ENCODE measurements at places on chromosomes 2 and 18. TPM values are rescaled to one million over a fixed set of nuclear protein-coding genes. Genes with fewer than 3 reads are reported as not detected.

DNA sequence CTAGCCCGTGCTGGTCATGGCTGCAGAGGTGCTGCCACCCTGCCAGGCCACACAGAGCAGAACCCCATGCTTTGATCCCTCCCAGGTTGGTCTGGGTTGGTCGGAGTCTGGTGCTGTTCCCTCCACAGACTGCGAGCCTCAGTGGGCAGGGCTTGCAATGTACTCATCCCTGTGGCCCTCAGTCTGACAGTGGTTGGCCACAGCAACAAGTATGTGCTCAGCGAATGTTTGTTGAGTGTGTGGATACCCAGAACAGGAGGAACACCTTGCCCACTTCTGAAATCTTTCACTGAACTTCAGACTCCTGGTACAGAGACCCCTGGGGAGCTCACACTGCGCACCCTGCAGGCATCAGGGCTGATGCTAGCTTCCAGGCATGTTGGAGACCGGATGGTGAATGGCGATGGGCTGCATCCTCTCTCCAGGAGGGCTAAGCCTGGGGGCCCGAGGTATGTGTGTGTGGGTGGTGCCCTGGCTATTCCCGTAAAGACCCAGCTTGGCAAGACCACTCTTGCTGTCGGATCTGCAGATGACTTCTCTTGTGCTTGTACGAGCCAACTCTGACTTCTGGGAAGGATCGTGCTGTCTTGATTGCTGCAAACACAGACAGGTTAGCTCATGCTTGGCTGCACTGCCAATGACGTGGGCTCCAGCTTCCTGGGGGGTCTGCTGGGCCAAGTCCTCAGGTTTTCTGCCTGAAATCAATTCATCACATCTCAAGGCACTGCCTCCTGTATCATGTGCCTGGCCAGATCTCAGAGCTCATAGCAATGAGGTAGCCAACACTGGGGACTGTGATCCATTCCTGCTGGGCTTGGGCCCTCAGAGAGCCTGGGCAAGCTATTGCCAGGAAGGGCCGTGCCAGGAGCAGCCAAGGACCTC lies 43.7 kb downstream of the RHOB start:
- peak; percentile 54 for DNase-seq

- DNase-seq = no peak
Measured at GRCh38 chr18:75140296-75140695, 68.6 kb downstream of the PTGR3 start.

GRCh38 chr2:16293398-16293797 lies 353.0 kb downstream of the MYCN start:
- no peak for DNase-seq

DNA sequence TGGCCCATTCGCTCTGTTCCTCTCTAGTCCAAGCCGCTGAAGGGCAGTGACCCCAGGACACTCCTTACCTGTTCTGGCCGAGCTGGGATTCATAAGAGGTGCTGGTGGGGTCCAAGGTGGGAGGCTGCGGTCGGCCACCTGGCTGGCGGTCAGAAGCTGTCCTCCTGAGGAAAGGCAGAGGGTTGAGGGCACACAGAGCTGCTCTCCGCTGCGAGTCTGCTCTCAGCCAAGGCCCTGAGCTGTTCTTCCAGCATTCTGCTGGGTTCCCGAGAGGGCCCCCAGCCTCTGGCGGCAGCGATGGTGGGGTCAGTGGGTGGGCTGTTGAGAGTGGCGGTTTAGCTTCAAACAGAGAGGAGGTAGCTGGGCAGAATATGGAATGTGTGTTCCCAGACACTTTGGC lies 3.8 kb downstream of the PCARE start:
- no peak for DNase-seq

- DNase-seq = peak; percentile 53
Measured at GRCh38 chr2:23523373-23524260, 138.6 kb downstream of the KLHL29 start.

The ALPI gene
- not detected for total RNA-seq

DNA sequence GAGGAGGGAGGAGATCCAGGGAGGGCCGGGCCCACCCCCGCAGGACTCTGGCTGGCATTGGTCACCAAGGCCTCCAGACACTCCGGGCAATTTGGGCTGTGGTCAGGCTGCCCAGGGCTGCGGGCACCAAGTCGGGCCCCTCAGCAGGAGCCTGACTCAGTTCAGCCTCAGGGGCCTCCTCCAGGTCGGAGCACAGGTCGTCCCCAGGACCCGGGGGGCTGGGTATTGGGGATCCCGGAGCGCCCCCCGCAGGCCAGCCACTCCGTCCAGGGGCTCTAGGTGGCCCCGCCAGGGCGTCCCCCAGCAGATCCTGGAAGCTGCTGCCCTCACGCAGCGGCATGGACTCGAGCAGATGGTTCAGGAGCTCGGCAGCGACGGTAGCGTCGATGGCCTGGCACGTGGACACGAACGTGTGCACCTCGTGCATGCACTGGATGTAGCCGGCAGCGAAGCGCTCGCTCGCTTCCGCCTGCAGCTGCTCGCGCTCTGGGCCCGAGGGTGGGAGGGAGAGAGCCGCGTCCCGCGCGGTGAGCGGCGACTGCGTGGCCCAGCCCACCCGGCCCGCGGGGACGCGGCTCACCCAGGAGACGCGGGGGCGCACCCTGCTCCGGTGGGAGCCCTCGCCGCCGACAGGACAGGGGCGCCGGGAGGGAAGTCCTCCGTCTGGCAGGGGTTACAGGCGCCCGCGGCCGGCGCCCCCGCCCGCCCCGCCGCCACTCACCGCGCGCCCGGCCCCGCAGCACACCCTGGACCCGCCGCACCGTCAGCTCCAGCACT lies 884 bp downstream of the HES6 start:
- DNase-seq = peak; percentile 31

Measured in GM23248 (cell line).